ENCODE measurements at places on chromosomes 13 and 19.

DNA sequence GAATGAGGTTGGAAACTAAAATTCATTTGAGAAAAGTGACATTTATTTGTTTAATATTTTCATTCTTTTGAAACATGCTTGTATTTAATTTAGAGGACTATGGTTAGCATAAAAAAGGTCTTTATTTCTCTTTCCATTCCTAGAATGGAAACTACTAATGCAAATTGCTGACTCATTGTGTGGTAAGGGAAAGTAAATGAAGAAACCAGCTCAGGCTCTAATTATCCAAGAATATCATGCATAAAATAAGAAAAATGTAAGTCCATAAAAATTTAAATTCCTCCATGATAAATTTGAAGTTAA, 777.0 kb upstream of the SLITRK1 start:
- no peak for DNase-seq

DNA sequence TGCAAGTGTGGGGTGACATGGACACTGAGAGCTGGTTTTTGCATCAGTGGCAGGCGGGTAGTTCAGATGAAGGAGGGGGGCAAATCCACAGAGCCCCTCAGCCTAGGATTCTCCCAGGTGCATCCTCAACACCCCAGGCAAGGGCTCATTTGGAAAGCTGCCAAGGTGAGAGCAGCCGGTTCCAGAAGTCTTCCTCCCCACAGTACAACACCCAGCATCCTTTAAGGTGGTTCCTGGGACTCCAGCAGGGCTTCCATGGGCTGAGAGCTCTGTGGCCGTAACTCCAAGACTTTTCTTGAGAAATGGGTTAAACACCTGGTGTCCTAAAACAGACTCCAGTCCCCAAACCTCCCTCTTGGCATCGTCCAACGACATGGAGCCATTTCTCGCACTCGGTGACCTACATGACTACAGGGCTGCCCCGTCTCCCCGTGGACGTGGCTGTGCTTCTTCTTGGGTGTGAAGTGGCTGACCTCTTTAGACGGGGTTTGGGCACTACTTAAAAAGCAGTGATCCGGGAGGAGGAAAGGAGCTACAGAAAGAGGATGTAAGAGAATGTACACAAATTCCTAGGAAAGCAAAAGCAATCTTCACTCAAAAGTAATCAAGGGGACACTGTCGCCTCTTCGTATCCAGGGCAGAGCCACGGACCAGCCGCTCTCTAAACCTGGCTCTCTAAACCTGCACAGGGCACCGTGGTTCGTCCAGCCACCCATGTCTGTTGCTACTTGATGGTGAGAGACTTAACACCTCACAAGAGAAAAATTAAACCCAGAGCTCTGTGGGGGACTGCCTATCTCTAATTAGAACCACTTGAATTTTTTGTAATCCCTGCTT, 25.5 kb downstream of the RANBP3 start:
- DNase-seq, result no peak

GRCh38 chr19:16373989-16374388, 49.4 kb downstream of the KLF2 start:
- DNase-seq, result no peak

DNA sequence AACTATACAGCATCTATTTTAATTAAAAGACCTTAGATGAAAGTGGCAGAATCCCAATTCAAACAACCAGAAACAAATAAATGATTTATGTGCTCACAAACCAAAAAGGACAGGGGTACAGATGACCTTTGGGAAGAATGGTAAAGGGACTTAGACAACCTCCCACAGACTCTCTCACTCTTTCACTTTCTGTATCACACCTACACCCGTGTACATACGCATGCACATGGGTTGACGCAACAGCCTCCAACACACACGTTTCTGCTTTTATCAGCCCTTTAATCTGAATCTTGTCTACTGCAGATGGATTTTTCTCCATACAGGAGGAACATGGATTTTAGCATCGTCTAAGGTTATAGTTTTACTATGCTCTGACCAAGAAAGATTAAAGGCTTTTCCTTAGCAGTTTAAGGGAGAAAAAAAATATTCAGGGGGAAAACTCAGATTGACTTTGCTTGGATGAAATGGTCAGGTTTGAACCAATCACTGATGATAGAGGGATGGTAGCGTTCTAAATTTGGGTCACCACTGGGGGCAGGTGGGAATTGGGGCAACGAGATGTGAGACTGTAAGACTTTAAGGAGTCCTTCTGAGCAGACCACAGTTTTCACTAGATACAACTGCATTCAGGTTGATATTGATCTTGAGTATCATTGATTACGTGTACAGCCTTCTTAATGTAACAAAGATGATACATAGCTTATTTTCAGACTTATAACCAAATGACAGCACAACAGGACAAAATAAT, 166.1 kb downstream of the ITGBL1 start:
- DNase-seq, result no peak

GRCh38 chr19:39708594-39708993, 4.3 kb downstream of the LGALS14 start:
- DNase-seq, result no peak

DNA sequence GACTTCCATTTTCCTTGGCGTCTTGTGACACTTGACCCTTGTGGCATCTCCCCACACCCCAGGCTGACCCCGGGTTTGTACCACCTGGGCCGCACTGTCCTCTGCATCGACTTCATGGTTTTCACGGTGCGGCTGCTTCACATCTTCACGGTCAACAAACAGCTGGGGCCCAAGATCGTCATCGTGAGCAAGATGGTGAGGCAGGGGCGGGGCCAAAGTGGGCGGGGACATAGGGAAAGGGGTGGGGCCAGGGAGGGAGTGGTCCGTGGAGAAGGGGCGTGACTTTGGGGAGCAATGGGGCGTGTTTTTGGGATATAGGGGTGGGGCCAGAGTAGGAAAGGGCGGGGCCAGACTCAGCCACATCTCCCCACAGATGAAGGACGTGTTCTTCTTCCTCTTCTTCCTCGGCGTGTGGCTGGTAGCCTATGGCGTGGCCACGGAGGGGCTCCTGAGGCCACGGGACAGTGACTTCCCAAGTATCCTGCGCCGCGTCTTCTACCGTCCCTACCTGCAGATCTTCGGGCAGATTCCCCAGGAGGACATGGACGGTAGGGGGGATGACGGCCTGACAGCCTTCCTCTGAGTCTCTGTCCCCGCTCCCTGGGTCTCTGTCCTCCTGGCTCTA, 42.8 kb downstream of the TRPM4 start:
- no peak for DNase-seq
